Motor neuron (in vitro differentiated cells): ENCODE measurements at places on chromosomes 6 and 20. TPM values are rescaled to one million over a fixed set of nuclear protein-coding genes. Genes with fewer than 3 reads are reported as not detected.

- ATAC-seq, result no peak
These were observed 533.3 kb downstream of the HACE1 start for GRCh38 chr6:104326173-104327001.

GRCh38 chr6:10976571-10976970 lies 67.5 kb downstream of the ELOVL2 start:
- no peak for ATAC-seq

DNA sequence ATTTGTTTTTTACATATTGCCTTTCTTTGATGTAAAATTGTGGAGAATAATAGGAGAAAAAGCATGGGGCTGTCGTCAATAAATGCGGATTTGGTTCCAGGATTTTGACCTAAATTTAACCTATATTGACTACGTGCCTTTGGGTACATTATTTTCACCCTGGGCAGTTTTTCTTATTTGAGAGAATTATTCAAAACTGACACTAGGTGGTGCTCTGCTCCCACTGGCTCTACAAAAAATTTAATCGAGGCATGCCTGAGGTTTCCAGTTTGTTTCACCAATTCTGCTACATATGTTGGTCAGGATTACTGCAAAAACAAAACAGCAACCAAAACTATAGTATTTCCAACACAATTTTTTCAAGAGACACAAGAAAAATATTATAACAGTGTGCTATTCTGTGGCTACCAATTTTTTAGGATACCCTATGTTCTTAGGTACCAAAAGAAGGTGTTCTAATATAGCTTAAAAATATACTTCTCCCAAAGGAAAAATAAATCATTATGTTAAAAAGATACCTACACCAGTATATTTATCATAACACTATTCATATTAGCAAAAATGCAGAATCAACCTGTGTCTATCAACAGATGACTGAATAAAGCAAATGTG lies 48.6 kb upstream of the FABP7 start:
- no peak for ATAC-seq

- peak; percentile 46 for ATAC-seq
These were observed 31.2 kb downstream of the PARD6B start for GRCh38 chr20:50762435-50763220.

DNA sequence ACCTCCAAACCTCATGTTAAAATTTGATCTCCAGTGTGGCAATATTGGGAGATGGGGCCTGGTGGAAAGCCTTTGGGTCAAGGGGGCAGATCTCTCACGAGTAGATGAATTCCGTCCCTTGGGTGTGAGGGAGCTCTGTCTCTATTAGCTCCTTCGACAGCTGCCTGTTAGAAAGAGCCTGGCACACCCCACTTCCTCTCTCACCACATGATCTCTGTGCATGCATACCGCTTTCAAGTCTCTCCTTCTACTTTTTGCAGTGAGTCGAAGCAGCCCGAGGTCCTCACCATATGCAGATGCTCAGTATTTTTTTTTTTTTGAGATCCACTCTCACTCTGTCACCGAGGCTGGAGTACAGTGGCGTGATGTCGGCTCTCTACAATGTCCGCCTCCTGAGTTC lies 176.9 kb downstream of the SYNDIG1 start:
- ATAC-seq, result no peak

- ATAC-seq, result no peak
These were observed 93.6 kb downstream of the GJA10 start for GRCh38 chr6:89987830-89988229.

DNA sequence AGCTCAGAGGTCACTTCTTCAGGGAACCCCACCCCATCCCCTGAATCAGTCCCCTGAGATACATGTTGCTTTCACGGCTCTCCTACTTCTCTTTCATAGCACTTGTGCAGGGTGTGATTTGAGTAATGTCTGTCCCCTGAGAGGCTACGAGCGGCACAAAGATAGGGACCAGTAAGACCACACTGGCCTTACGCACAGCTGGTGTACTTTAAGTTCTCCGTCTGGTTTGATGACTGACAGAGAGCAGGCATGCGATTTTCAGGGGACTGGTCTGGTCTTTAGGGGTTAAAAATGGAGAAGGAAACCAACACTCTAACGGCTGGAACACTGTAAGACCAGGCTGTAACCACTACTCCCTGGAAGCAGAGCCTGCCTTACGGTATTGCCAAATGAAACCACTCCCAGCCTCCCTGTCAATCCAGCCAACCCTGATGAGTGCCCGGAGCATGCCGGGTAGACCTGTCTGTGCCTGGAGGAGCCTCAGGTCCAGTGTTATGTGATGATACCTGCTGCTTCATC lies 47.1 kb downstream of the ELMO2 start:
- no peak for ATAC-seq

- no peak for ATAC-seq
These were observed 25.7 kb upstream of the KLHL31 start for GRCh38 chr6:53691252-53691651.

GRCh38 chr6:166814390-166814789 lies 142.0 kb downstream of the RNASET2 start:
- peak; percentile 35 for ATAC-seq

- peak; percentile 84 for ATAC-seq
These were observed 23.8 kb upstream of the FAM50B start for GRCh38 chr6:3825331-3825831.

DNA sequence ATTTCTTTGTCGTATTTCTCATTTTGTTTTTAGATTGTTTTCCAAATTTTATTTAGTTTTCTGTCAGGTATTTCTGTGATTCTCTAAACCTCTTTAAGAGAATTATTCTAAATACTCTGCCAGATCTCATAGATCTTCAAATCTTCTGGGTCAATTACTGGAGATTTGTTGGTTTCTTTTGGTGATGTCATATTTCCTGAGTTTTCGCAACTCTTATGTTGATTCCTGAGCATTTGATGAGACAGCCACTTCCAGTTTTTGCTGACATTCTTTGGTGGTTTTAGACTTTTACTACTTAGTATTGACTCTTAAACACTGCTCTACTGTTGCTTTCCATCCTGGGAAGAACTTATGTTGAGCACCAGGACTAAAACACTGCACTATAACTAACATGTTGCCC lies 21.9 kb downstream of the ADGB start:
- ATAC-seq, result no peak

DNA sequence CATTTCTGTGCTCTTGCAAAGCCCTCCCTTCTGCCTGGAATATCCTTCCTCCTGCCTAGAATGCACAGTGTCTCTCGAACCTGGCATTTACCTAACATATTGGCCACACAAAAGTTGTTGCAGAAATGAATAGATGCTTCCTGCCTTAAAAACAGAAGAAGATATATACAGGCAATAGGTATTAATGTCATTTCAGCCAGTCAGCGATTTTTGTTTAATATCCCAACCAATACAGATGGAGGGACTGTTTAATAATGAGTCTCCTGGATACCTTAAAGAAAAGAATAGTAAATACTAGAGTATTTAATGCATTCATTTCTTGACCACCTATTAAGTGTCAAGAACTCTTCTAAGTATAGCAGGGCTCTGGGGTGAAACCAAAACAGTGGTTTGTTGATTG lies 70.3 kb downstream of the MBOAT1 start:
- no peak for ATAC-seq

- no peak for ATAC-seq
These were observed 9.4 kb downstream of the ACSS1 start for GRCh38 chr20:25048519-25048952.

DNA sequence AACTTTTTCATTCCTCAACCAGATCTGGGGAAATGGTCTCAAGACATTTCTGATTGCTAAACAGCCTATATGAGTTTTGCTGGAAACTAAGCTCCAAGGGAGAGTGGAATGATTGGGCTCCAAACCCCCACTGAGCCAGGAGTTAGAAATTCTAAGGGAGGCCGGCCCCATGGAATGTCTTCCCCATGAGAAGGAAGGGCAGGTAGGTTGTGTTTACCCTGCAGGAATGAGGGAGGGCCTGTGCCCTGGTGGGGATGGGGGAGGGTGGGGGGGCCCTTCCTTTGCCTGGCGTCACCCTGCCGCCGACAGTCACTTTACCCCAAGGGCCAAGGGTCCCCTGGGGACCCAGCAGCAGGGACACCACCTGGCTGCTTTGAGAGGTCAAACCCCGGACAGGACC lies 298.9 kb downstream of the TFAP2C start:
- ATAC-seq, result no peak

DNA sequence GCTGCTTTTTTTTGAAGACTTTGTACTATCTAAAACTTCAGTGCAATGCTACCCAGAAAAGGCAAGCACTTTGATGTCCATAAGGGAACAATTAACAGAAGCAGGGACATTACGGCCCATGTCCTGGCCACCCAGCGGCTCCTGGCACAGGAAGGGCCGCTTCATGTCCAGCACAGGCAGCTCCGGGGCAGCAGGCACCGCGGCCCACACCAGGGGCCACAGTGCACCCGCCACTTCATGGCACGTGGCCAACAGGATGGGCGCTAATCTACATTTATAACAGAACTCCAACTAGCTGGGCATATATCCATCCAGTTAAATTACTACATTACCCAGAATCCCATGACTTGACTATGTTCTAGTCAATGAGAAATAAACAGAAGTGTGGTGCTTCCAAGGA lies 198.2 kb upstream of the ID4 start:
- no peak for ATAC-seq

- ATAC-seq, result no peak
These were observed 274.0 kb upstream of the PREP start for GRCh38 chr6:105676857-105677256.

DNA sequence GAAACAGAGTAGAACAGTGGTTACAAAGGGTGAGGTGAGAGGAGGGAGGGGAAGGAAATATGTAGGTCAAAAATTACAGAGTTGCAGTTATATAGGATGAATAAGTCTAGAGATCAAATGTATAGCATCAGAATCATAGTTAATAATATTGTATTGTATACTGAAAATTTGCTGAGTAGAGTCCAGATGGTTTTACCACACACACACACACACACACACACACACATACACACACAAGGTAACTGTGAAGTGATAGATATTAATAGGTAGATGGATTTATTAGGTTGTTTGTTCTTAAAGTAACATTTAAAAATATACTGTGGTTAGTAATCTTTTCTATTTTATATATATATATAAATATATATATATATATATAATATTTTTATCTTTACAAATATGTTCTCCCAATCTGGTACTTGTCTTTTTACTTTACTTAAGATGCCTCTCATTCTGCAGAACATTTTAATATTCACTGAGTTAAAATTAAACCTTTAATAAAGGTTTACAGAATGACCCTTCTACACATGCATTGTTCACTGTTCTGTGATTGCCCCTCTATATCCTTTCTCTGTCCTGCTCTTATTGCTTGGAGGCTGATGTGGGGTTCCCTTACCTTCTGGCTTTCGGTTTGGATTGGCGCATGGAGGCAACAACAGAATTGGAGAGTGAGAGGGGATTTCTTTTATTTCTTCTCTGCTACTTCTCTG lies 408 bp downstream of the PTCHD4 start:
- no peak for ATAC-seq

- ATAC-seq, result no peak
These were observed 36.6 kb downstream of the CITED2 start for GRCh38 chr6:139337830-139338229.

- ATAC-seq, result no peak
These were observed 424.5 kb downstream of the PREX1 start for GRCh38 chr20:48403167-48403761.

Gene RIPPLY2
- 3.6 and 6.1 TPM in 2 replicates for total RNA-seq

Gene SSTR4
- total RNA-seq, result not detected in 2 replicates

Gene COL9A3
- total RNA-seq, result 0.57 and 0.60 TPM in 2 replicates

Gene ASIP
- total RNA-seq, result 0.46 TPM in 1 of 2 replicates, not detected in the other

Gene RHAG
- total RNA-seq, result not detected in 2 replicates
